ENCODE measurements at places on chromosomes 4 and X.

- no peak for DNase-seq
Measured at GRCh38 chrX:107465932-107466620, 16.6 kb downstream of the FRMPD3 start.

DNA sequence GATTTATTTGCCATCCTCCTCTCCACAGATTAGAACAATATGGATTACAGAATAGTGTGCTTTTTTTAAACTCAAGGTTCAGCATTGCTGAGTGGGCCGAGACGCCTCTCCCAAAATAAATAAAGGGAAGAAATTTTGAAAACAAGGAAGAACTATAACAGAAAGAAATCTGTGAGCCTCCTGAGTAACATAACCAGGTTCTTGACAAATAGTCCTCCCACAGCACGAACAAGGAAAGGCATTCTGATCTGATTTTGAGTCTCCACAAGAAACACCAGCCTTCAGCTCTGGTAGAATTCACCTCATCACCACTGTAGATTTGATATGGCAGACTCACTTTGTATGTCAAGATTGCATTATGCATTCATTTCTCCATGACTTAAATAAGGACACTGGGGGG is 173.6 kb downstream of the HHIP start:
- no peak for DNase-seq

DNA sequence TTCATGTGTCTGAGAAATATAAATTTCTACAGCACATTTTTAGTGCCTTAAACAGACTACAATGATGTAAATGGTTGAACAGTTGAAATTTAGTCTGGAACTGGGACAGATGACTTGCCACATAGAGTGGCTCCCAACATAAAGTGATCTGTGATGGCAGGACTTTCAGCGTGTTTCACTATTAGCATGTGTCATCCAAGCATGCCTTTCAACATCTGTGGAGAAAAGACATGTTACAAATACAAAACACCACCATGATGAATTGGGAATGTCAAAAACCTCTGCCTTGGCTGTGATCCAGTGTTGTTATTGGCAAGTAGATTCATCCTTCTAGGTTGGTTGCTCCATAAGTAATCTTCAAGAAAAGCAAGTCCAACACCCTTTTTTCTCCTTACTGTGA is 348.7 kb downstream of the MAPK10 start:
- DNase-seq: no peak

GRCh38 chr4:165385126-165385525 is 6.3 kb downstream of the CPE start:
- no peak for DNase-seq

DNA sequence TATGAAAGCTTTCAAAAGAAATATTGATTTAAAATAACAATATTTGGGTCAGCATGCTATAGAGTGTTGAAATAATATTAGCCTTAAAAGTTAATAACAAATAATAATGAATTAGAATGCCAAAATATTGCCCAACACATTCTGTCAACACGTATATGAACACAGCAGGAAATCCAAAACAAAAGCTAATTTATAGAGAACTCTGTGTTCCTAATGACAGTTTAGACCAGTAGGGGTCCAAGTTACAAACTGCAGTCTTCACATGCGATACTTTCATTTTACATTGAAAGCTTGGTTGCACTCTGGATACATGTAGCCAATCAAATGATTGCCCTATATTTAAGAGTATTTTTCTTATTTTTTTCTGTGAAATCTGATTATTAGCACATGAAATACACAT is 274.4 kb downstream of the DCTD start:
- DNase-seq: no peak

DNA sequence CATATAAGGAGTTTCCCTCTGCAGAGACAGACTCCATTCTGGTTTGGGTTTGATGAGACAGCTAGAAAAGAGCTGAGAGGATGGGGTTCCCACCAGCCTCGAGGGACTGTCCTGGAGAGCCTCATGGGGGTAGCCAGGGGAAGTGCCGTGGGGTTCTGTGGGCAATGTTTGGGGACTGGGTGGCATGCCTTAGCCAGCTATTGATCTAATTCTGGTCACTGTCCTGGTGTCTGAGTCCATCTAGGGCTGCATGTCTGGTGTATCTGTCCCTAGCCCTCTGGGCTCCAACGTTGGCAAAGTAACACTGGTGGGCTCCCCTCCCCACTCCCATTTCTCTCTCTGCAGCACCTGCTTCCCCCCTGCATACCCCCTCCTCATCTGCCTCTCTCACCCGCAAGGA is 135.4 kb downstream of the SMIM20 start:
- peak; percentile 13 for DNase-seq

Measured in omental fat pad (tissue), 4 donors.